ENCODE measurements at places on chromosomes 4 and X.

DNA sequence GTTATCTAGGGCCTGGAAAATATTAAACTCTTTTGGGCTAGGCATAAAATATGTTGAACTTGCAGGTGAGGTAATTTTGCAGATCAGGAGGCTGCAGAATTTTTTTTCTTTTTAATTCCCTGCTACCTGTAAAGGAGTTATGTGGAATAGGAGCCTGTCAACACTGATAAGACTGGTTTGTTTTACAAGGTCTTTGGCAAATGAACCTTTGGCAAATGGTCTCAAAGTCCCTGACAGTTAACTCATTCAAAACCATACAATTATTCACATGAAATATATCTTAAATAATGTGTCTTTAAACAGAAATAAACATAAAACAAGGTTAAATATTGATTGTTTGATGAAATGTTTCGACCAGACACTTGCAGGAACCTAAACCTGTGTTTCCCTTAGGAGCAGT lies 340.2 kb downstream of the GASK1B start:
- no peak for DNase-seq

- DNase-seq = no peak
Measured at GRCh38 chrX:73556159-73556558, 6.8 kb upstream of the CHIC1 start.

DNA sequence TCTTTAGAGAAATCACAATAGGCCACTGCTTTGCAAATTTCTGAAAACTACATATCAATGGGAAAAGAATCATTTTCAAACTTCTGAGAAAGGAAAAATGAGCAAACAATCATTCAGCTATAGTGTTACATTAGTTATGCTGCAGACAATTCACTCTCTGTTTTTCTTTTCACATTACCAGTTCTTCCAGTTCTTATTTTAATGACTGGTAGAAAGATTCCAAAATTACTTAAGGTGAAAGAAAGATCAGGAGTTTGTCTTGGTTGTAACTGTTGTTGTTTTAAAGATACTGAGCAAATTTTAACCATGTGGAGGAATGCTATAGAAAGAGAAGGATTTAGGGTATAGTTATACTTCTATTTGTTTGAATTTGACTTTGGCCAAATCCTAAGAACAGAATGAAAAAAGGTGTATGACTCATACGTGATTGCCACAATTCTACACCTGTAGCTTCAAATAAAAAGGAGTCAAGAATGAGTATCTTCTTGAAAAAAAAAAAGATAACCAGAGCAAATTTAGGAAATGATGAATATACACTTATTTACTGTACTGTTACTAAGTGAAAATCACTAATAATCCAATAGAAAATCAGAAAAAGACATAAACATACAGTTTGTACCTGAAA lies 21.0 kb upstream of the RASGEF1B start:
- DNase-seq = no peak

DNA sequence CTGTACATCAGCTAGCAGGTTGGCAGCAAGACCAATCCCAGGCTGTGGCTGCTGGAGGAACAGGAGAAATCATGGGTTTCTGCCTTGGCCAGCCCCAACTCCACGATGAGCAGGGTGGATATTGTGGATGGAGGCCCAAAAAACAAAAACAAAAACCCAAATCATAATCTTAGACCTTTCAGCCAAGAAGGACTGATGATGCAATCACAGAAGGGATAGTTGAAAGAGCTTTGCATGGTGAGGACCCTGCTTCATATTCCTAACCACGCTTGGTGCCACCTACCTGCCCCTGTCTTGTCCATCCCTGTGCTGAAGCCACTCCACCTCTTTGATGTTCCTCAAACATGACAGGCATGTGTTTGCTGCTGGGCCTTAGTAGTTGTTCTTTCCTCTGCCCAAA lies 68.8 kb upstream of the CT45A1 start:
- no peak for DNase-seq

- no peak for DNase-seq
Measured at GRCh38 chrX:39821709-39822095, 276.1 kb downstream of the BCOR start.

DNA sequence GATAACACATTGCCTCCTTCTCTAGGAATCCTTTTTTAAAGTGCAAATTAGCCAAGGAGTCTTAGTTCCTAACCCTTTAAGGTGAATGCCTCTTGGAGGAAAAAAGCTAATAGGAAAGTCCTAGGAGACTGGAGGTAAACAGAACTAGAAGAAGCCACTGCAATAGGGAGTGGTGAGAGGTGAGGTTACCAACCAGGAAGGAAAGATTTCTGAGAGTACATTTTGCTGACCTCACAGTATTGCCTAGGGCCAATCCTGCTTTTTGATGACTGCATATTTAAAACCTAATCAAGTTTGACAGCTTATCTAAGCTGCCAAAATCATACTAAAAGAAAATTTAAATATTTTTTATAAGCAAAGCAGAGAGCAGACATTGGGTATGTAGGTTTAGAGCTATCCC lies 7.3 kb upstream of the CUL4B start:
- no peak for DNase-seq

GRCh38 chr4:53057679-53058078 lies 195.6 kb downstream of the RASL11B start:
- DNase-seq = no peak

DNA sequence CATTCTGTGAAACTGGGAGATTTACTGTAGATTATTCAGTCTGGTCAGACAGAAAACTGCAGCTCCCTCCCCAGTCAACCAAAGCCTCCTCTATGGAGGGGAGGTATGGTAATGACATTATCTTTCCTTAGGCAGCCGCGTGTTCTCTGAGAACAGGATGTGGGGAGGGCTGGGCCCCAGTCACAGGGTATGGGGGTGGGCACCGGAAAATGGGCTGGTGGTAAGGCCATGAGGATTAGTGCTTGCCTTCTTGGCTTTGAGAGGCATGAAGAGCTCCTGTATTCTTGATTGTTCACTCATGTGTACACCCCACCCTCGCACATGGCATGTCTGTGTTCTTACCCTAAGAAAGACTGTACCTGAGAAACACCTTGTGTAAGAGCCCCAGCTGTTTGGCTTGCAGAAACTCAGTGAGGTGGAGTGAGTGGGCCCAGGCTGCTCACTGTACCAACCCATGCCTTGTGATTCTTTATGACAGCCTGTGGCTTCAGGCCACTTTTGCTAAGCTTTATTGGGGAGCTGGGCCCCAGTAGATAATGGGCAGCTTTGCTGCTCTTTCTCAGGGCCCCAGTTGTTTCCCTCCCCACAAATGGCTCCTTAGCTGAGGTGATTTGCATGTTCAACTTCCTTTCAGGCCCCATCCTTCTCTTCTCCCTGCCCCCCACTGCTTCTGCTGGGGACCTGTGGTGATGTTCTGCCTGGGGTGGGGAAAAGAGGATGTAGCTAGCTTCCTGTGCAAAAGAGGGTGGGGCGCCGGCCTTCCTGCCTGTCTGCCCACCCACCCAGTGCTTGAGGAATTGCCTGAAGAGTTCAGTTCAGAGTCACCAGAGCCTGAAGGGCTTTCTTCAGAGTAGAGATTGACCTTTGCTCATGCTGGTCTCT lies 30.7 kb downstream of the MSN start:
- no peak for DNase-seq

GRCh38 chrX:107674480-107675364 lies 46.4 kb downstream of the PRPS1 start:
- DNase-seq = peak; percentile 94

- DNase-seq = no peak
Measured at GRCh38 chr4:837772-838171, 11.8 kb upstream of the CPLX1 start.

DNA sequence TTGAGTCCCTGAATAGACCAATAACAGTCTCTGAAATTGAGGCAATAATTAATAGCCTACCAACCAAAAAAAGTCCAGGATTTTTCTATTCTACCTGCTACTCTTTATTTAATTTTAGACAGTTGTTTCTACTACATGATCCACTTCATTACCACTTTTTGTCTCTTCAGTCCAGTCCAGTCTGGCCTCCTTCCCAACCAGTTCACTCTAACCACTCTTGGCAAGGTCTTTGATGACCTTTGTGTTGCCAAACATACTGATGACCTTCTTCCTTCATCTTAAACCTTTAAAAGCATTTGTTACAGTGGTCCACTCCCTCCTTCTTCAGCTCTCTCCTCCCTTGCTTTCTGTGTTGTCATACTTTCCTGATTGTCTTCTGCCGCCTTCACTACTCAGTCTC lies 12.8 kb upstream of the UBQLN2 start:
- no peak for DNase-seq

GRCh38 chrX:72117636-72118210 lies 14.0 kb downstream of the RTL5 start:
- DNase-seq = no peak

DNA sequence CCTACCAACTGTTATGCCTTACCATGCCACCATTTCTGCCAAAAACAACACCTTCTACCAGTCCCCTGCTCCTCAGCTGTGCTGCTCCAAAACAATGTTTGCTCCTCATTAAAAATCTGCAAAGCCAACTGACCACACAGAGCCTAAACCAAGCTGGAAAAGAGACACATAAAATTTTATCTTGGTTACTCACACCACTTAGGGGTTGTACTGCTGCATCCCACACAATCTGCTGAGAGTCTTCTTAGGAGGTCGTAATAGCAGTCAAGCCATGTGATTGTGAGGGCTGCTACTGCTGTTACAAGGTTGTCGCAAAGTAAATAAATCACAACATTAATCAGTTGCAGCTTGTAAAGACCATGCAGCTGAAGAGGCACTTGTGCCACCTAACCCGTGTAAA lies 607.4 kb upstream of the FAM241A start:
- peak; percentile 18 for DNase-seq

GRCh38 chrX:100479329-100479728 lies 69.3 kb upstream of the PCDH19 start:
- no peak for DNase-seq

DNA sequence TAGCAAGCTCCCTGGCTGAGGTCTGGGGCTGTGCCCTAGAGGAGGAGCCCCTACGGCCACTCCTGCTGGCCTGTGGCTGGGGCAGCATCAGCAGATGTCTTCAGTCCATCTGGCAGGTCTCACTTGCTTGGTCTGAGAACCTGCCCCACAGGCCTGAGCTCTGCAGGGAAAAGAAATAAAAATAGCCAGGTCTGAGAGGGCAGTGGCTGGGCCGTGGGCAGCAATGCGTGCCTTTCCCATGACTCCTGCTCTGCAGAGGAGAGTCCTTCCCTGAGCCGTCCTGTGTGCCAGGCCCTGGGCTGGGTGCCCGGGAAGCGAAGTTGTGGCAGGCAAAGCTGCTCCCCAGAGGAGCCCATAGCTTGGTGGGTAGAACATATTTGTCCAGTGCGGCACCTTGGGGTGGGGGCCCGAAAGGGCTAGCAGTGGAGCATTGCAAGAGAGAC lies 11.3 kb upstream of the KIAA0232 start:
- DNase-seq = no peak

GRCh38 chrX:50747471-50747900 lies 66.5 kb downstream of the SHROOM4 start:
- DNase-seq = peak; percentile 21

DNA sequence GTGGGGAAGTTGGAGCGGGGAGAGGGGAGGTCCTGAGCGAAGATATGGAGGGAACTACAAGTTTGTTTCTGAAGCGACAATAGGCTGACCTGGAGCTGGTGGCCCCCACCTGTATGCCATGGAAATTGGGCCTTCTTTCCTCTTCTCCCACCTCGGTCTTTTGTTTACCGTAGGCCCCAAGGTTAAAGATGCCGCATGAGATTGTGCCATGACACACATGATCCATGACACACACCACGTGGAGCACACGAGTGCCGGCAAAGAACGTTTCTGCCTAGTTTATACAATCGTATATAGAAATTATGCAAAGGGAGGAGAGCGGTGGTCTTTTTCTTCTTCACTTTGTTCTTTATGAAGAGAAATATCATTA lies 408 bp downstream of the TMEM33 start:
- DNase-seq = no peak

DNA sequence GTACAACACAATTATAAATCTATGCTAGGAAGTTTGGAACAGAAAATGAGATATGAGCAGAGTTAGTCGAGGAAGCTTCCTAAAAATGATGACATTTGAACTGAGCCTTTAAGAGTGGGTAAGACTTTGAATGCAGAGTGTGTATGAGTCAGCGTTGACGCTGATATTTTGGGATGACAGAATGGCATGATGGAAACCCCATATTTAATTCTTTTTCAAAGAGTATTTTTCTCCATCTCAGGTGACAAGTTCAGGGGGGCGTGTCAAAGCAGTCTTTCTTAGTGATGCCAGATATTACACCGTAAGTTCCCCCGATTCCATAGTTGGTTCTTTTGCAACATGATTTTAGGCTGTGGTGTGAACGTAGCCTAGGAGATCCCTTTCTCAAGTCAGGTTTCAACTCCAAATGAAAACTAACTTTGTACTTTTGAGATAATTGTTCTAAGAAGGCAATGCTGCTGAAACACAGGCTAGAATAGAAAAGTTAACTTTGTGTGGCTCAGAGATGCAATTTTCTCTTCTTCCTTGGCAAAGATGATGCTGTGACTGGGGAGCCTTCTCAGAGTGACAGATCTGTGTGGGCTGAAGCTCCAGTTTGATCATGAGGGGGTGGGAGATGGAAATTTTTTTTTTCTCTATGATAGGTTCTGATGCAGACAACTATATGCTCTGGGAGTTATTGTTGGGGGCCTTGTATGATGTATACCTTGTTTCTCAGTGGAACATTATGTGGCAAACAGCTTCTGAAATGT lies 59.2 kb downstream of the GLUD2 start:
- DNase-seq = no peak
